HS-5 (cell line): ENCODE measurements at places on chromosomes 7 and 10.

- no peak for DNase-seq
These were observed 96.8 kb downstream of the PTEN start for GRCh38 chr10:87960230-87960629.

- DNase-seq = no peak
These were observed 216.7 kb downstream of the ADAM12 start for GRCh38 chr10:126171555-126171954.

GRCh38 chr10:110042181-110042580 lies 34.4 kb downstream of the ADD3 start:
- DNase-seq = no peak

DNA sequence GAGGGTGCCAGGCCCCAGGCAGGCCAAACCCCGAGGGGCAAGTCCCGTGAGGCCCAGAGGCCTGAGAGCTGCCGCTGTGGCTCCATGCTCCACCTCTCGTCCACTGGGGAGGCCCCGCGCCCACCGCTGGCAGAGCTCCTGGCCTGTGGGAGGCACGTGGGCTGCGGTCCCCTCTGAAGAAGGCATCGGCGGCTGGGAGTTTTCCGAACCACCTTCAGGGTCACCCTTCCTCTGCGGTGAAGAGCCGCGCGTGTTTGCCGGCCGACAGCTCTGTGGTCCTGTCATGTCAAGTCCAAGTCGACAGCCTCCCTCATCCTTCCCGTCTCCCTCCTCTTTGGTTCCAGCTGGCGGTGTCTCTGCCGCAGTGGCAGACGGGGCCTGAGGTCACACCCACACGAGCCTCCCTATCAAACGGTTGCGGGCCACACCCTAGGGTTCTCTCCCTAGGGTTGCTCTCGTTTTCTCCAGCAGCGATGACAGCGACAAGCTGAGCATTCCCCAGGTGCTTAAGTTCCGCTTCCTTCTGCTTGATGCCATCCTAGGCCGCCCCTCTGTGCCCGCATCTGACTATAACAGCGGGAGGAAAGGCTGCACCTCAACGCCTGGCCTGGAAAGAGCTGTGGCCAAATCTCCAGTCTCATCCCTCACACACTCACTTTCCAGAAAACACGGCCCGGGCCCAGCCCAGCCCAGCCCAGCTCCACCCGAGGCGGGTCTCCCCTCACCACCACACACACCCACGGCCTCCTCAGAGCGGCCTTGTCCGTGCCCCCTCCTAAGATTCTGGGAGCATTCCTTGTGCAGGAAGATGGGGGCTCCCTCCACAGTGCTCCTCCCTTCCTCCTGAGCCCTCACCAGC lies 185.0 kb downstream of the ELFN1 start:
- DNase-seq = no peak

GRCh38 chr10:3785851-3786271 lies 852 bp upstream of the KLF6 start:
- no peak for DNase-seq

DNA sequence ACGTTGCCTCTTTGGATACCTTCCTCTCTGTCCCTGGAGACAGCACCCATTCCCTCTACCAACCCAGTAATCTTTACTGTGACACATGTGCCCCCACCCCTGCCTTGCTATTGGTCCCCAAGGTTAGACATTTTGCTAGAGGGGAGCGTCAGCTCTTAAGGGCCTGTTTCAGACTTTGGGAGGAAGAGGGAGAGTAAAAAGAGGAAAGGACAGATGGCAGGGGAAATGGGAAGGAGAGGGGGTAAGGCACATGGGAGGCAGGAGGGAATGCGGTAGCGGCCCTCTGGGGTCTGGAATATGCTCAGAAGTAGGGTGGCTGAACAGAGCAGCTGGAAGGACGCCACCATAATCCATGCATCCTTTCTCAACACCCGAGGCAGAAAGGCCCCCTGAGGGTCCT lies 12.2 kb downstream of the BLNK start:
- no peak for DNase-seq

GRCh38 chr7:108589874-108590273 lies 20.2 kb downstream of the DNAJB9 start:
- DNase-seq = no peak

DNA sequence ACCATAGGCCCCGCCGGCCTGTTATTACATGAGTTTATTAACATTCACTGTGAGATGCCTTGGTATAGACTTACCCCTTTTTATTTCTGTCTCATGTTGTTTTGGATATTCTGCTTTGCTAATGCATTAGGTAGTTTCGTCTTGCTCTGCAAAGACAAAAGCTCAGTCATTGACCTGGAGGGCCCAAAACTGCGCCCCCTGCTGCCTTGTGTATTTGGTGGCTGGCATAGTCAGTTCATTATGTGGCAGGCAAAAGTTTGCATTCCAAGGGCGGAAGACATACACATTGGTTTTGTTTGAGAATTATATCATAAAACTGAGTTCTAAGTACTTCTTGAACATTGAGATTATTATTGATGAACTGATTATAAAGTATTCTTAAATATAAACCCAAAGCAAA lies 372.5 kb downstream of the SDK1 start:
- DNase-seq = no peak

DNA sequence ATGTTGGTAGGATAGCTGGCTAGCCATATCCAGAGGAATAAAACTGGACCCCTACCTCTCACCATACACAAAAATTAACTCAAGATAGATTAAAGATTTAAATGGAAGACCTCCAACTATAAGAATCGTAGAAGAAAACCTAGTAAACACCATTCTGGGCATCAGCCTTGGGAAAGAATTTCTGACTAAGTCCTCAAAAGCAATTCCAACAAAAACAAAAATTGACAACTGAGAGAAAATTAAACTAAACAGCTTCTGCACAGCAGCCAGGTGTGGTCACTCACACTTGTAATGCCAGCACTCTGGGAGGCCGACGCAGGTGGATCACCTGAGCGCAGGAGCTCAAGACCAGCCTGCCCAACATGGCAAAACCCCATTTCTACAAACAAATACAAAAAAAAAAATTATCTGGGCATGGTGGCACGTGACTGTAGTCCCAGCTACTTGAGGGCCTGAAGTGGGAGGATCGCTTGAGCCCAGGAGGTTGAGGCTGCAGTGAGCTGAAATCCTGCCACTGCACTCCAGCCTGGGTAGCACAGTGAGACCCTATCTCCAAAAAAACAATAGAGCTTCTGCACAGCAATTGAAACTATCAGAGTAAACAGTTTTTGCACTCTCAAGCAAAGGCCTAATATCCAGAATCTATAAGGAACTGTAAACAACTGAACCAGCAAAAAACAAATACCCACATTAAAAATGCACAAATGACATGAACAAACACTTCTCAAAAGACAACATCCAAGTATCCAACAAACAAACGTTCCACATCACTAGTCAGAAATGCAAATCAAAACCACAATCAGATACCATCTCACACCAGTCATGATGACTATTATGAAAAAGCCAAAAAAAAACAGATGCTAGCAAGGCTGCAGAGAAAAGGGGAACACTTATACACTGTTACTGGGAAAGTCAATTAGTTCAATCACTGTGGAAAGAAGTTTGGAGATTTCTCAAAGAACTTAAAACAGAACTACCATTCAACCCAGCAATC lies 4.8 kb downstream of the CRPPA start:
- DNase-seq = no peak
